ENCODE measurements at places on chromosomes 2 and 18.
A peak's percentile ranks its signal among the peaks of the same experiment; 100 is the strongest.

DNA sequence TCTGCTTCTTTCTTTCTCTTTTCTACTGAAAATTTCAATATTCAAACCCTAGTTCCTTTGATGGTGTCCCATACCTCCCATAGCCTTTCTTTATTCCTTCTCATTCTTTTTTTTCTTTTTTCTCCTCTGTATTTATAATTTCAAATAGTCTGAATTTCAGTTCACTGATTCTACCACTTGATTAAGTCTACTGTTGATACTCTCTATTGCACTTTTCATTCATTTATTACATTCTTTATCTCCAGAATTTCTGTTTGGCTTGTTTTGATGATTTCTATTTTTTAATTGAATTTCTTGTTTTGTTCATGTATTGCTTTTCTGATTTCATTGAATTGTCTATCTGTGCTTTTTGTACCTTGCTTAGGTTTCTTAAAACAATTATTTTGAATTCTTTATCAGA lies 111.9 kb upstream of the VRK2 start:
- DNase-seq: no peak

DNA sequence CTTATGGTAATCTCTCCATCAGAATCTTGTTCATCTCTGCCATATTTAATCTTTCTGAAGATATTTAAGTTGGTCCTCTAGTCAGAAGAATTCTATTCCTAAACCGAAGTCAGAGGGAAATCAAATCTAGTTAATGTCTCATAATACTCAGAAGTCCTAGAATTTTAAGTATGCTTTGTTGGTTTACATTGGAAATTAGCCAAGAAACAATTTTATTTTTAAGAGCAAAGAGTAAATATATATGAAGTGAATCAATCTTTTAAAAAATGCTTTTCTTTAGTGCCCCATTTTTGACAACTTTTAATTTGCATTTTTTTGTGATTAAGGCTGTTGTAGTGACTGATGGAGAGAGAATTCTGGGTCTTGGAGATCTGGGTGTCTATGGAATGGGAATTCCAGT lies 38.1 kb downstream of the ME2 start:
- no peak for DNase-seq

DNA sequence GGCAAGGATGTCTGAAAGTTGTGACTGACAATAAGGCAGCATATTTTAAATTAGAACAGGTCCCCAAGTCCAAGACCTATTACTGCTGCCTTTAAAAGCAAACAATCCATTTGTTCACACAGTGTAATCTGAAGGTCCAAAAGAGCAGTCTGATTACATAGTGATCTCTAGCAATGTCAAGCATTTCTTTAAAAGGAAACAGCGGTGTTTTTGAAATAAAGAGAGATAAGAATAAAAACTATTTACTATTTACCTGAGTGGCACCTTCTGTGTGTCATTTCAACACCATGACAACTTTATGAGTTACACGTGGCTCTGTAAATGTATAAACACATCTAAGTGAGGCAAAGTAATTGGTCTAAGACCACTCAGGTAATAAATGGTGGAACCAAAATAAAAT lies 1009.9 kb upstream of the CNTNAP5 start:
- DNase-seq: no peak

- no peak for DNase-seq
Observed at GRCh38 chr18:54396760-54397159, 39.1 kb downstream of the C18orf54 start.

GRCh38 chr2:217913436-217913835 lies 89.4 kb downstream of the TNS1 start:
- no peak for DNase-seq

- DNase-seq: no peak
Observed at GRCh38 chr2:150710041-150710440, 222.6 kb upstream of the RND3 start.

GRCh38 chr2:30963184-30963583 lies 155.9 kb upstream of the CAPN13 start:
- no peak for DNase-seq

- no peak for DNase-seq
Observed at GRCh38 chr18:10441472-10441871, 13.0 kb upstream of the APCDD1 start.

- DNase-seq: no peak
Observed at GRCh38 chr2:47034973-47035609, 119.5 kb upstream of the MCFD2 start.

- no peak for DNase-seq
Observed at GRCh38 chr18:35949090-35949489, 23.4 kb upstream of the RMP24 start.

DNA sequence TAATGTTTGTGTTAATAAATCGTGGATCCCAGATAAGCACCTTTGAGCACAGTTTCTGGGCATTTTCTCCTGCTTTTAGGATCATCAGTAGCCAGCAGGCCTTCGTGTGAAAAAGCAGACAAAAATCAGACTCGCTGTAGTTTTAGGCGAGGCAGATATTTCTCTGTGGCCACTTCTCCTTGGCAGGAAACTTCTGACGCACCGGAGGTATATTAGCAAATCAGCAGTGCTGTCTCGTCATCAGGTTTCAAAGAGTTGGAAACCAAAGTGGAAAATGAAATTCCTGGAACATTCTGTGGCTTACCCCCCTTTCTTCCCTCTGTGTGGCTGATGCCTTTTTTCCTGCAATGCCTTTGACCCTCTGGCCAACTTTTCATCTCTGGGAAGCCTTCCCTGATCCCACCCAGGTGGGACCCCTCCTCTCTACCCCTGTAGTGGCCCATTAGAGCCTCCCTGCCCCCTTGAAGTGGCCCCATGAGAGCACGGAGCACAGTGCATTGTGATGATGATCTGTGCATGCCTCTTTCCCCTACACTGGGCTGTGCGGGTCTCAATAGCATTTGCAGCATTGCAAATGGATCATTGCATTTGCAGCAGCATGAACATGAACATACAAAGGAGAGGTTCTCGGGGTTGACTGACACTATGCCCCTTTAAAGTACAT lies 93.3 kb downstream of the RNF144A start:
- DNase-seq: no peak

DNA sequence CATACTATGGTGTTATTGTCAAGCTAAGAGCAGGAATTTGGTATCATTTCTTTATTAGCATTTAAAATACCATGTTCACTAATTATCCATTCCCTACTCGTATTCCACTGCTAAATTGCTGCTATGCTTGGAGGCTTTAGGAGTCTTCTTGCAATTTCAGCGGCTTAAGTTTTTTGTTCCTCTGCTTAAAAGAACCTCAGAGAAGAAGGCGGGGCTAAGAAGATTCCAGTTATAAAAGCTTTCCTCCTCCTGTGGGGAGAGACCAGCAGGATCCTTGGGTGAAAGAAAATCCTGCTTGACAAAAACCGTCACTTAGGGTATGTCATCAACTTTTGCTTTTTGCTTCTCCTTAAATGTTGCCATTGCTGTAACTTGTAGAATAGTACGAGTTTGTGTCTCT lies at the start of gene TRPM8:
Gene TRPM8, plus strand, starts transcription at position 258 of the 400 bp plus-strand sequence. CDS start 9,165 bp downstream, outside the sequence.
- no peak for DNase-seq

- no peak for DNase-seq
Observed at GRCh38 chr2:173462892-173463840, 108.5 kb downstream of the CDCA7 start.

DNA sequence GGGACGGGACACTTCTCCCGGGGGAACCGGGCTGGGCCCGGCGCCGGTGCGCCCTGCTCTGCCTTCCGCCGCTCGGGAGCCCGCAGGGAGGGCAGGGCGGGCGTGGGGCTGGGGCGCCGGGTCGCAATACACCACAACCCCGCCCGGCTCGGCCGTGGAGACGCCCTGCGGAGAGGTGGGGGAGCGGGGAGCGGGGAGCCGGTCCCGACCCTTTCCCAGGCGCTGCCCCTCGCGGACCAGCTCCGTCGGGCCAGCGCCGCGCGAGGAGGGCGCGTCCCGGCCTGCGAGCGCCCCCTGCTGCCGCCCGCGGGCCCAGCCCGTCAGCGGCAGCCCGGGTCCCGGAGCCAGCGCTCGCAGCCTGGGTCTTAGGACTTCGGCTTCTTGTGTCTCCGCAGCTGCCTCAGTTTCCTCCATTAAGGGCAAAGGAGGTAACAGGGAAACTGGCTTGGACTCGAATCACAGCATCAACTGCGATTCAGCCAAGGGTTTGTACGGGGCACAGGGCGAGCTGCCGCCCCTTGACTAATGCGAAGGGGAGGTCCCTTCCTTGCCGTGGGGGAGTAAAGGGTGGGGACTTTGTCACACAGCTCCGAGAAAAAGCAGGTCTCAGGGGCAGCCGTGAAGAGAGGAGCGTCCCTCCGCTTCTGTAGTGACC lies 635 bp upstream of the ADRA2B start:
- DNase-seq: peak; percentile 43

All from stimulated activated CD8-positive, alpha-beta memory T cell treated with anti-CD3 and anti-CD28 coated beads, Interleukin-2, amount 100 ng/mL, for 48 hours (primary cell).